ENCODE measurements at places on chromosomes 6 and 20.

GRCh38 chr6:79377047-79377446 is 142.6 kb upstream of the HMGN3 start:
- DNase-seq = no peak

DNA sequence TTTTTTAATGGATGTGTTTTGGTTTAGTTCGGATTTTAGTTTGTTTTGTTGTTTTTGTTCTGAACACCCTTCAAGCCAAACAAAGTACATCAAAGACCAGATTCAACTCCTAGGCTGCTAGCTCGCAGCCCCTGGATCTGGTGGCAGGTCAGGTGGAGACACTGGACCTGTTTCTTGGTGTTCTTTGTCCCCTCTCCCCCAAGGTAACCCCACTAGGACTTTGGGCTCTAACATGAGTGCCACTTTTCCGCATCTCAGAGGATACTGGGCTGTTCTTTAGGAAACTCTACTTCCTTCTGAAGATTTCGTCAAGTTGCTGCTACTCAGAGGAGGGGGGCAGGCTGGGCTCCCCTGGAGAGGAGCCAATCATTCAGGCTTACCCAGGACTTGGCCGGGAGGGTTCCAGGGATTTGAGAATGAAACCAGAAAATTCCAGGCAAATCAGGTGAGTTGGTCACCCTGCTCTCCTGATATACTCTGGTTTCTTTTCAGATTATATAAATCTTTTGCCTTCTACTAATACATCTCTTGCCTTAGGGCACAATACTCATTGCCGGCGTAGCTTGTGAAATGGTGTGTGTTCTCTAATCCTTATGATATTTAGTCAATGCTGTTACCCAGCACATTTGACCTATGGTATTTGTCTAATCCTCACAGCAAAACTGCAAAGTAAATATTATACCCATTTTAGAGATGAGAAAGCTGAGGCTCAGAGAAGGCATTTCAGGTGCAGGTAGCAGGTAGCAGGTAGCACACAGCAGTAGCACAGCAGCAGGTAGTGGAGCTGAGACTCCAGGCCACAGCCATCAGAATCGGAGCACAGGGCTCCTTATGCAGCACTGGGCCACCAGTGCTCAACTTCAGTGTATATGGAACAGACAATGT is 291.6 kb downstream of the TSHZ2 start:
- DNase-seq = no peak

DNA sequence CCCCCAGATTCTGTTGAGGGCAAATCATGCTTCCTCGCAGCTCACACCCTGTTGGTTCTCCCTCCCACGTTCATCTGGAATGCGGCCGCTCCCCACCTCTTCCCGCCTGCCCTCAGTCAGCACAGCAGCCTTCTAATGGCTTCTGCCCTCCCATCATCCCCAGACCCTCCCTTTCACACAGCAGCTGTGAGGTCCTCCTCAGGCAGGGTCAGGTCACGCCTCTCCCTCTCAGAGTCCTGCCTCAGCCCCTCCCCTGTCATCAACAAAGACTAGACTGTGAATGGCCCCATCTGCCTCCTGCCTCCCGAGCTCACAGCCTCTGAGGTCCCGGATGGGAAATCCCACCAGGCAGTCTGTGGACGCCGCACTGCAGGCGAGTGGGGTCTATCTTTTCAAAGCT is 7.9 kb upstream of the BHLHE23 start:
- no peak for DNase-seq

DNA sequence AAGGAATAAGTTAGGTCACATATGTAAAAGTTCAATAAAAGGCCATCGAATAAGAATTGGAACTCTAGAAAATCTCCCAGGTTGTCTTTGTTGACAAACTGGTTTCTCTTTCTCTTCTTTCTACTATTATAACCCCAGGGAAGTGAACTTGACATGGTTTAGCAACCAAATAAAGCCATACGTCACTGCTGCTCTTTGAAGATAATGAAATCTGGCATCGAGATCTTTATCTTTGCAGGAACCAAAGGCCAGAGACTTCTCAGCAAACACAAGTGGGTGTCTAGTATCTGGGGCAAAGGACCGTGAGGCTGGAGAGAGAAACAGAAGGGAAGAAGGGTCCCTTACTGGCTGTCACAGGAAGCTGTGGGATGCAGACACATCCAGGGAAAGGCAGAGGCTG is 286.7 kb upstream of the CDYL start:
- no peak for DNase-seq

DNA sequence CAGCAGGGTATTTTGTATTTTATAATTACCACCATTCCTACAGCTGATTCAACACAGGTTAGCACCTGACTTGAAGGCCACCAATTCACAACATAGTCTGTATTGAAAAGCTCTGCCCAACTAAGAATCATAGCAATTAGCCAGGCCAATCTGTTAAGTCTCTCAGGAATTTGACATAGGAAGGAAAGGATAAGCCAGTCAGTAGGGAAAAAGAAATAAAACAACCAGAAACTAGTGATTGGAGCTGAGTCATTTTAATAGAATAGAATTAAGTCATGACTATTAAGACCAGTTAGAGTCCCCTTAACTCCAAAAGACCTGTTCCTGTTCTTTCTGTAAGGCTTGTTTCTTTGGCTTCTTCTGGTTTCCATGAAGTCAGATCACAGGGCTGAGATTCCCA is 8.1 kb downstream of the RANBP9 start:
- no peak for DNase-seq
